ENCODE measurements at places on chromosomes 6 and 20. TPM values are rescaled to one million over a fixed set of nuclear protein-coding genes. Genes with fewer than 3 reads are reported as not detected.

GRCh38 chr20:23606652-23607049, 934 bp upstream of the CST9 start:
- H3K4me3 ChIP-seq, result no peak overlapping the region
- no peaks in the 10 kb centered on the region for H3K4me1 ChIP-seq
- H3K36me3 ChIP-seq, result no peaks in the 10 kb centered on the region

DNA sequence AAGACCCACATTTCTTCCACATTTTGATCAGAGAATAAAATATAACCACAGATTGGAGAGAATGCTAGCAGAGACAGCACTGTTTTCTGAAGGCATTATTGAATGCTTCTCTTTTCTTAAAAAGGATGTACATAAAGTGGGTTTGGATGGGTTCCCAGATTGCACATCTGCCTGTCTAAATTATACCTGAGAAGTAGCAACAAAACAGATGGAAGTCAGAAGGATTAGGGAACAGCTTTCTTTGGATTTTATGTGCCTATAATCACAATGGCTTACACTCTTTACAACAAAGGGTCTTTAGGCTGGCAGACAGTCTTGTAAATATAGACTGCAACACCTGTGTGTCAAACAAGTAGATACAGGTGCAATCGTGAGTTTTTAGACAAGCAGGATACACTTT, 622.2 kb upstream of the MANEA start:
- H3K4me3 ChIP-seq, result no peak overlapping the region
- peaks cover 4% of the 10 kb centered on the region for H3K27me3 ChIP-seq
- H3K36me3 ChIP-seq, result no peaks in the 10 kb centered on the region
- no peaks in the 10 kb centered on the region for H3K4me1 ChIP-seq

DNA sequence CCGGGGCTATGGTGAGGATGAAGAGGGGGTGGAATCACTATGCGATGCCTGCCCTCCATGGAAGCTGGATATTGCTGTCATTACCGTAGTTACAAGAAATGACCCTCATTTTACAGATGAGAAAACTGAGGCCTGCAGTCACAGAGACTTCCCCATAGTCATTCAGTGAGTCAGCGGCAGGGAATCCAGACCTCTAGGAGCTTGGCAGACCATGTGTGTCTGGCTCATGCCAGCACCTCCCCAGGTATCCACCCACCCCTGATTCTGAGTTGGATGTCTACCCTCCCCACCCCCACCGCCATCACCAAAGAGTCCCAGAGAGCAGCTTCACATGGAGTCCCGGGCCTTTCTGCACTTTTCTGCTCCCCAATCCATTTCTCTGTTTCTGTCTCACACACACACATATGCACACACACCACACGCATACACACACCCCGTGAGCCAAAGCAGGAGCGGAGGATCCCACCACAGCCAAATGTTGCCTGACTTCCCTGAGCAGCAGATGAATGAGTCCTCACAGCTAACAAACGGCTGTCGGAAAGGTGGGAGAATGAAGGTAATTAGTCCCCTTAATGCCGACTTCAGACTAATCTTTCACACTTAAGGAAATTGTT, 24.8 kb downstream of the CDH22 start:
- no peak overlapping the region for H3K27ac ChIP-seq
- no peak overlapping the region for H3K4me3 ChIP-seq
- H3K36me3 ChIP-seq, result no peaks in the 10 kb centered on the region

GRCh38 chr20:21105429-21106170, 558 bp downstream of the LINC00237 start:
- no peak overlapping the region for H3K27ac ChIP-seq
- H3K4me3 ChIP-seq, result peak overlapping the region; percentile 26
- no peaks in the 10 kb centered on the region for H3K36me3 ChIP-seq
- H3K27me3 ChIP-seq, result peaks cover 99% of the 10 kb centered on the region

- DNase-seq, result no peak
- no peak overlapping the region for H3K4me3 ChIP-seq
- peaks cover 44% of the 10 kb centered on the region for H3K27me3 ChIP-seq
- no peaks in the 10 kb centered on the region for H3K36me3 ChIP-seq
These were observed 172.8 kb downstream of the LINC00237 start for GRCh38 chr20:20933142-20933958.

DNA sequence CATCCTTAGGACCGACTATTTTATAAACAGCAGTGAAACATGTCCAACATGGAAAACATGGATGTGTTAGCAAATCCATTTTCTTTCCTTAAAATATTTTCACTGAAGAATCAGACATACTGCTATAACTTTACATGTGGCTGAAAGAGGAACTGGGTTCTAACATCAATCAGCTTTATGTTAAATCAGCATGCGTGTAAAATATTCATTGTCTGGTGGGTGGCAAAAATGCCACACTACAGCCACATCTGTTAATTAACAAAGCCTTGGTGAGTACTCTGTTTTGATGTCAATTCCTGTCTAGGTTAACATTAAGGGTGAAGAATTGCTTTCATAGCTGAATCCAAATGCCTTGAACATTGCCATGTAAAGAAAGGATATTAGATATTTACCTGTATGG, 222.6 kb upstream of the CEP162 start:
- no peak overlapping the region for H3K27ac ChIP-seq
- no peak for DNase-seq
- H3K4me3 ChIP-seq, result no peak overlapping the region
- no peaks in the 10 kb centered on the region for H3K36me3 ChIP-seq

PPIL6 gene
- 4.8 TPM for total RNA-seq

MAS1 gene
- not detected for total RNA-seq

DNA sequence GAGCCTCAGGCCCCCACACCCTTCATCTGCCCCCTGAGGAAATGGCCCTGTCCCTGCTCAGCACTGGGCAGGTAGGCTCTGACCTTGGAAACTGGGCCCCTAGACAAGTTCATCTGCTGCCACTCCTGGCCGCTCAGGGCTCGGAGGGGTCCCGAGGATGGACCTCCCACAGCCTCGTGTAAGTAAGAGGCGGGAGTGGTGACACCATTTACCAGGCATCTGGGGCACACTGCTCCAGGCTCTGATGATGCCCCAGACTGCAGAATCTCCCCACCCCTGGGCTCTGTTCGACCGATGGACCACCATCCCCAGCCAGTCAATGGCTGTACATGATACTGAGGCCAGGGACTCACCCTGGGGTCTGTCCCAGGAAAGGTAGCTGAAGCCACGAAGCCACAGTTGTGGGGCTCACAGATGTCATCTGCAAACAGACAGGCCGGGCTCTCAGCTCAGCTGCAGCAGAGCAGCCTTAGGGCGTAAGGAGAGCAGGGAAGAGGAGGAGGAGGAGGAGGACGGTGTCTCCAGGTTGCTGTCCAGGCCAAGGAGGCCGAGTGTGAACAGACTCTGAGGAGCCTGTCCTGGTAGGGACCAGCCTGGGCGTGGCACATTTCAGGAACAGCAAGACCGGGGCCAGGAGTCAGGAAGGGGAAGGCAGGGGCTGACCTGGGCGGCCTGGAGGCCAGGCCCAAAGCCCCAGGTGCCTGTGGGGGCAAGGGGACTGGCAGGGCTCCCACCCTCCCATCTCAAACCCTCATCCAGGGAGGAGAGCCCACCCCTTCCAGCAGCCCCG, 300.4 kb downstream of the TAF4 start:
- no peaks in the 10 kb centered on the region for H3K4me1 ChIP-seq
- H3K36me3 ChIP-seq, result no peaks in the 10 kb centered on the region
- peaks cover 46% of the 10 kb centered on the region for H3K27me3 ChIP-seq

LTV1 gene
- 30.1 TPM for total RNA-seq

DNA sequence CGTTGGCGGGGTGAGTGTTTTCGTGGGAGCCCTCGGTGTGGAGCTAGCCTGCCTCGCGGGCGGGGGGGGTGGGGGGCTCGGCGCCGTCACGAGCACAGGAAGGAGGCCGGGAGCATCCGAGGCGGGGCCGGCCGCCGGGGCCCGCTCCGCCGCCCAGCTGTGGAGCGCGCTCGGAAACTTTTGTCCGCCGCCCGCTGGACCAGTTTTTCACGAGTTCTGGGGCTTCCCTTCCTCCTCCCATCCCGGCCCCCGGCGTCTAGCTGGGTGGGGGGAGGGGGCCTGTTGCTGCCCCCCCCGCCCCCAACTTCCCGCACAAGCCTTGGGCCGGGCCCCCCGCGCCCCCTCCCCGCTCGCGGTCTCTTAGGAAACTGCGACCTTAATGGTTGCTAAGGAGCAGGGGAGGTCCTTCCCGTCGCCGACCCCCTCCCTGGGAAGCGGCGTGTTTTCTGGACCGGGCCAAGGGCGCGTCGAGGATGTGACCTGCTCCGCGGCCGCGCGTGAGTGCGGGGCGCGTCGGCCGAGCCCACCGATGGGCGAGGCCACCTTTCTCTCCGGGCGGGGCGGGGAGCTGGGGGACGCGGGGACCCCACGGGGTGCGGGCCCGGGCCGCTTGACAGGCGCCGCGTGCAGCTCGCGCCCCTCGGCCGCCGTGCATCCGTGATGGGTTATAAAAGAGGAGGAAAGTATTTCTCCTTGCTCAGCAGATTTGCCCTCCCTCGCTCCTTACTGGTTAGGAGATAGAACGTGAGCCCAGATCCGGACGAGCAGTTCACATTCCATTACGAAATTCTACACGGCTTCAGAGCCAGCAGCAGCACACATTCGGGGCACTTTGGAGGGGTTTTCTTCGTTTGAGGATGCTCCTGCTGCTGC, 1.4 kb downstream of the RREB1 start:
- H3K27me3 ChIP-seq, result no peaks in the 10 kb centered on the region
- H3K4me1 ChIP-seq, result peaks cover 50% of the 10 kb centered on the region
- peak overlapping the region; percentile 77 for H3K4me3 ChIP-seq
- H3K36me3 ChIP-seq, result no peaks in the 10 kb centered on the region
- no peak for DNase-seq

FAM209A gene
- 0.34 TPM for total RNA-seq

DNA sequence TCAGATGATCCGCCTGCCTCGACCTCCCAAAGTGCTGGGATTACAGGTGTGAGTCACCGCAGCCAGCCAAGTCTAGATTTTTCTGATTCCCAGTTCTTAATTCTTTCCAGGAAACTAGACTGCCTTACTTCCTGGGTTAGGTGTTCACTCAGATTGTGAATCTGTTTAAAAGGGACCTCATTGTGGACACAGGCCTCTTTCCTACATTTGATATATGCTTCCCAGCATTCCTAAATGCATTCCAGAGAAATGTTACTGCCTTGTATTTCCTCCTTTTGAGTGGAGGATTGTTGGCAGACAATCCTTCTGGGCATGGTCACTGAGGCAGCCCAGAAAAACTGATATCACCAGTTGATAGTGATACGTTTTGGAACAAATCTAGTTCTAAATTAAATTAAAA, 15.7 kb downstream of the TMEM181 start:
- H3K4me3 ChIP-seq, result no peak overlapping the region
- no peak for DNase-seq
- H3K4me1 ChIP-seq, result no peaks in the 10 kb centered on the region
- no peak overlapping the region for H3K27ac ChIP-seq

SUPT3H gene
- total RNA-seq, result 23.2 TPM

SPATA25 gene
- 3.4 TPM for total RNA-seq

- H3K27ac ChIP-seq, result no peak overlapping the region
- peaks cover 35% of the 10 kb centered on the region for H3K4me1 ChIP-seq
- DNase-seq, result peak; percentile 49
- no peaks in the 10 kb centered on the region for H3K36me3 ChIP-seq
These were observed 201.0 kb upstream of the CEP162 start for GRCh38 chr6:84428300-84428907.

GRCh38 chr6:140344142-140344913, 969.9 kb upstream of the CITED2 start:
- no peak overlapping the region for H3K4me3 ChIP-seq
- H3K36me3 ChIP-seq, result no peaks in the 10 kb centered on the region
- H3K27me3 ChIP-seq, result no peaks in the 10 kb centered on the region
- H3K4me1 ChIP-seq, result peaks cover 25% of the 10 kb centered on the region
- DNase-seq, result no peak

DNA sequence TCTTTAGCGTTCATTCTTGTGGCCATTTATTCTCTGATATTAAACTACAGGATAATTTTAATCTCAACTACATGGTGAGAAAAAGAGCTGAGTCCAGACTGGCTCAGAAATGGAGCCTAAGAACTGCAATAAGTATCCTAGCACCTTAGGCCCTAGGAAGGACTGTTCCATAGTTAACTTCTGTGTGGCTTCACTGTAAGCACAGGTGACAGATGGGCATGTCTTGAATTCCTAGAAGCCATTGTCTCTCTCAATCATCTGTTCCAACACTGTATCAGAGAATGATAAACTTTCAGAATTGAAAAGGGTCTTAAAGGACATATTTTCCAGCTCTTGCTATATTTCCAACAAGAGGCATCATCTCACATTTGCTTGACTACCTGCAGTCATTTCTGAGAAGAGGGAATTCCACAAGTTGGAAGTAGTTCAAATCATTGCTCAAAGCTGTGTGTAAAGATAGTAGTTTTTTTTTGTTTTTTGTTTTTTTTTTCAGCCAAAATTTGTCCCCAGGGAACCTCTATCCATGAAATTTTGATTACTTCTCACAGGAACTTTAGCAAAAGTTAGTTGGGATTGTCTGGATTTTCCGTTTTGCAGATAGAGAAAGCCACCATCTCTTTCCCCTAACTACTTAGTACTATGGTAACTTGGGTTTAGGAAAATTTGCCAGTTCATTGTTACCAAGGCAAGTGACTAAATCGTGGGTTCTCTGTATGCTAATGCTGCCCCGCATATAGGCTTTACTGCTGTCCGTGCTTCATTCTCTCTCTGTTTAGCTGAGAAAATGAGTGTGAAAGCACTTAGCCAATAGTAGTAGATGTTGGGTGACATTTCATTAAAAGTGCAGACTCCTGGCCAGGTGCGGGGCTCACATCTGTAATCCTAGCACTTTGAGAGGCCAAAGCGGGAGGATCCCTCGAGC, 47.2 kb downstream of the KCNS1 start:
- no peaks in the 10 kb centered on the region for H3K27me3 ChIP-seq
- no peak overlapping the region for H3K27ac ChIP-seq
- H3K4me1 ChIP-seq, result no peaks in the 10 kb centered on the region
- DNase-seq, result no peak
- H3K4me3 ChIP-seq, result no peak overlapping the region
- peaks cover 11% of the 10 kb centered on the region for H3K36me3 ChIP-seq

DNA sequence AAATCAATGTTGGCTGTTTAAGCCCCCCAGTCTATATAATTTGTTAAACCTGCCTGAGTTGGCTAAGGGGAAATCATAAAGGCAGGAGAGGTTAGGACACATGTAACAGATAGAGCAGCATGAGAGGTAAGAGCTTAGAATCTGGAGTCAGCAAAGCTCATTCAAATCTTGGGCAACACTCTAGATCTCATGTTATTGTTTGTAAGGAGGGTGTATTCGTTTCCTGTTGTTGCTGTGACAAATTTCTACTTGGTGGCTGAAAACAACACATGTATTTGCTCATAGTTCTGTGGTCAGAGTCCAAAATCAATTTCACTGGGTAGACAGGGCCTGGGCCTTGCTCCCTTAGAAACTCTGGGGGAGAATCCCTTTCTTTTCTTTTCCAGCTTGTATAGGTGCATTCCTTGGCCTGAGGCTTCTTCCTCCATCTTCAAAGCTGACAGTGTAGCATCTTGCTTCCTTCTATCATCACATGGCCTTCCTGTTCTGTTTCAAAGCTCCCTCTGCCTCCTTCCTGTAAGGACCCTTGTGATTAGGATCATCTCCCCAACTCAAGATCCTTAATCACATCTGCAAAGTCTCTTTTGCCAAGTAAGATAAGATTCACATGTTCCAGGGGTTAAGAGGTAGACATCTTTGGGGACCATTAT, 4.4 kb downstream of the LY86 start:
- peak overlapping the region; percentile 82 for H3K27ac ChIP-seq
- no peaks in the 10 kb centered on the region for H3K27me3 ChIP-seq
- H3K36me3 ChIP-seq, result no peaks in the 10 kb centered on the region
- no peak overlapping the region for H3K4me3 ChIP-seq

GRCh38 chr6:21208081-21208795, 385.3 kb upstream of the SOX4 start:
- H3K27me3 ChIP-seq, result no peaks in the 10 kb centered on the region
- no peak for DNase-seq
- H3K27ac ChIP-seq, result no peak overlapping the region
- H3K36me3 ChIP-seq, result peaks cover 12% of the 10 kb centered on the region
